ENCODE measurements at places on chromosomes 5 and 9.

DNA sequence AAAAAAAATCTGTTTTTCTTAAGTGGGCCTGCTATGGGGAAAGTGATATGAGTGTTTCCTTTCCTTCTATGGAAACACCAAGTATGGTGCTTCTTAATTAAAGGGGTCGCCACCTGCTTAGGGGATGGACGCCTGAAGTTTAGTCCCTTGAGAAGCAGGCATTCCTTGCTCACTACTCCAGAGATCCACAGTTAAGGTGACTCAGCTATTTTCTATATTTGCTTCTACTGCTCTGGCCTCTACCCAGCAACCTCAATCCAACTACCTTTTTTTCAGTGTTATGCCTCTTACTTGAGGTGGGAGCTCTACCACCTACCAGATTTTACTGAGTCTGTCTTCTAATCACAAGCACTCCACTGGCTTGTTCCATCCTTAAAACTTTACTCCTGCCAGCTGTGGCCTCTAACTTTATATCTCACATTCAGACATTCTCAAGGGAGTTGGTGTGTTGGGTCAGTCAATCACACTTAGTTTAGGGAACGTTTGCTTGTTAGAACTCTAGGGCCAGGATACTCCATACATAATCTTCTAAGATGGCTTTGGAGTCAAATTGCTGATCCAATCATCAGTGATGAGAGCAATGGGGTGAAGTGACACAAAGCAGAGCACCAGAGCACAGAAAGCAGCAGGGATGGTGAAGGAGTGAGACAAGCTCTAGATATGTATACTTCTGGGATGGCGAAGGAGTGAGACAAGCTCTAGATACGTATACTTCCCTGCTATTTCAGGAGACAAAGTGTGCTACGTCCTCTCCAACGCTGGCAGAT lies 708.1 kb downstream of the EFNA5 start:
- no peak for DNase-seq

- DNase-seq, result no peak
Measured at GRCh38 chr5:144024545-144024944, 145.9 kb downstream of the YIPF5 start.

DNA sequence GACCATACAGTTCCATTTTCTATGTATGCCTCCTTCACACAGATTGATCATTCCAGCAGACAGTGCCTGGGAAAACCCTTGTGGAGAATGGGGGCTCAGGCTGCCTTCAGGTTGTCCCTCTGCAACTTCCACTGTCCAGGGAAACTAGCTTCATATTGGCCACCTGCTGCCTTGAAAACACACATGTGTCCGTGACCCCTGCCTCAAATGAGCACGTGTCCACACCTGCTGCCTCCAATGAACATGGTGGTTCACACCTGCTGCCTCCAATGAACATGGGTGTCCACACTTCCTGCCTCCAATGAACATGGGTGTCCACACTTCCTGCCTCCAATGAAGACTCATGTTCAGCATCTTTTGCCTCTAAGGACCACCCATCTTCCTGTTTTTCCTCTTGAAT lies 185.4 kb upstream of the ADCY2 start:
- no peak for DNase-seq

- DNase-seq, result no peak
Measured at GRCh38 chr9:12681620-12682019, 11.6 kb upstream of the TYRP1 start.

- DNase-seq, result no peak
Measured at GRCh38 chr9:135166565-135166964, 79.1 kb downstream of the OLFM1 start.

DNA sequence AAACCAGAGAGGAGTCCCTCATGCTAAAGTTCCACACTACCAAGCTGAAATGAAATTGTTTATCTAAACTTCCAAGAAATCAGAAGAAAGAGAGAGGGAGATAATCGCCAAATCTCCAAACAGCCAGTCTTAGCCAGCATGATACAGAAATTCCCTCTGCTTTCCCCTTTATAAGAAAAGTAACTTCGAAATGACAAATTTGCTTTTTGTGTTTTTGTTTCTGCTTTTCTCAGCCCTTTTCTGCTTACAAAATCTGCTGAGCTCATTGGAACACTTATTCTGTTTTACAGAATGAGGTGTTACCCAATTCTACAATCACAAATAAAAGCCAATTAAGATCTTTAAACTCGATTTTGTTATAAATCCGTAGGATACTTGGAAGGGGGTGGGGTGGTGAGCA lies 72.9 kb downstream of the SFXN1 start:
- no peak for DNase-seq

GRCh38 chr9:102950346-102950745 lies 44.8 kb upstream of the CYLC2 start:
- DNase-seq, result no peak

DNA sequence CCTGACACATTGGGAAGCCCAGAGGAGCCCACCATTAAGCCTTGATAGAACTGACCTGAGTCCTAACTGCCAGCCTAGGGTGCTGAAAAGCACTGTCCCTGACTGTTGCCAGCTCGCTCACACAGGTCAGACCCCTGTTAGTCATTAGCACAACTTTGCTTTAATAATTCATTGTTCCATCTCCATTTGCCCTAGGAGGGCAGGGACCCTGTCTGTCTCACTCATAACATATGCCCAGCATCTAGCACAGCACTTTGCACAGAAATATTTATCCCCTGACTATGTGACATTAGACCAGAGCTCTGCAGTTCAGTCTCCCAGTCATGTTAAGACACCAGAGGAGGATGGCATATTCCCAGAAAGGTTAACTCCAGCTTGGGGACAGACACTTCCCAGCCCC lies 61.8 kb upstream of the STXBP1 start:
- DNase-seq, result no peak

DNA sequence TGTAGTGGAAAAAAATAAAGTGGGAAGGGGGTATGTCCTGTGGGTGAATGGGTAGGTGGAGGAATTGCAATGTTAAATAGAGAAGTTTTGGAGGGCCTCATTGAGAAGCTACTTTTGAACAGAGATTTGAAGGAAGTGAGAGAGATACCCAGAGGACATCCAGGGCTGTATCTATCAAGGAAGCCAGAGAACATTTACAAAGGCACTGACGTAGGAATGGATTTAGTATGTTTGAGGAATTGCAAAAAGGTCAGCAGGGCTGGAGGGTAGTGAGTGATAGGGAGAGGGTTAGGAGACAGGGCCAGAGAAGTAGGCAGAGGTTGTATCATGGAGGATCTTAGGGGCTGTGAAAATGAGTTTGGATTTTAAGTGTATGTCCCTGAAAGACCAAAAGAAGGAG lies 13.9 kb downstream of the PTTG1 start:
- no peak for DNase-seq

GRCh38 chr5:5649641-5650040 lies 227.2 kb downstream of the ICE1 start:
- DNase-seq, result no peak

- no peak for DNase-seq
Measured at GRCh38 chr9:127201071-127201541, 63.5 kb upstream of the GARNL3 start.

- DNase-seq, result no peak
Measured at GRCh38 chr5:25393256-25393655, 748.5 kb upstream of the CDH10 start.

- DNase-seq, result no peak
Measured at GRCh38 chr5:147578228-147579024, 68.6 kb upstream of the DPYSL3 start.

DNA sequence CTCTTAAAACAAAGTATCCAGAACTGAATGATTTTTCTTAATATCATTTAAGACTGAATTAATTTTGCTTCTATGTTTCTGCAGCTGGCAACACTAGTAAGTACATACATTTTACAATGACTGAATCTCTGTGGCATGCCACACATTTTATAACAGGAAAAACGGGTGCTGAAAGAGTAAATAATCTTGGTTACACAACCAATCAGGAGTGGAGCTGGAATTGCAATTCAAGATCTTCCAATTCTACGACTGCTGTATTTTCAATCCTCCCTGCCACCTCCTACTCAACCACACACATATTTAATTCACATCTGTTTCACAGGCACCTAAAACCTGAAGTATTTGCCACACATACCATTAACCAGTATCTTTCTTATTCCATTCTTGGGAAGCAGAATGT lies 52.7 kb upstream of the NR5A1 start:
- no peak for DNase-seq

GRCh38 chr9:136361047-136361753 lies 2.3 kb downstream of the DNLZ start:
- DNase-seq, result no peak

DNA sequence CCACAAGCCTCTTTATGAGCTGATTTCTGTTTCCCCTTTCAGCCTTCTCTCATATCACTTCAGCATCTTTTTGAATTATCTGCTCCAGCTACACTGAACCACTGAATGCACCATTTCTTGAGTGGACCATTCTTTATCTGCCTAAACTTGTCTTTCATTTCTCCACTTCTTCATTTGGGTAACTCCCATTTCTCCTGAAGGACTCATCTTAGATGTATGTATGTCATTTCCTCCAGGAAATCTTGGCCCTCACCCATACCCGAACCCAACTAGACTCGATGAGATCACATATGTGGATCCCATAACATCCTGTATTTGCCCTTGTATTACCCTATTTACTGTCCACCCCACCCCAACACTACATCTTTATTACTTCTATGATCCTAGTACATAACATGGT lies 249.8 kb downstream of the KIF4B start:
- DNase-seq, result no peak

DNA sequence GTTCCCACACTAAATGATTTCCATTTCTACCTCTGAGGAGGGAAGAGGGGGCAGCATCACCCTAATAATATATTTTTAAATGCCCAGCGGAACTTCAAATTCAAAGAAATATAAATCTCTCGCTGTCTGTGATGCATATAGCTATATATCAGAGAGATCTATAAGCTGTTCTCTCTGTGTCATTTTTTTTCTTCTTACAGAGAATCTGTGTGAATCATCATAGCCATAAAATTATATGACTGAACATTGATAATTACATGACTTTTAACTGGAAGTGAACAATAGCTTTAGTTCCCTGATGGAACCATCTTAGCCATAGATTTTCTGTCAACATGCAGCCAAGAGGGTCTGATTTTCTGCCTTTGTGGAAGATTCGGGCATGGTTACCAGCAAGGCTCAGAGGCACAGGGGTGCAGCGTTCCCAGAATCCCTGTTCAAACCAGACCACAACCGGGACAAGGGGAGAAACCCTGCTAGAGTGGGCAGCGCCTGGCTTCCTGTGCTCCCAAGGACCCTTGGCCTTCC lies 93.7 kb upstream of the OSMR start:
- DNase-seq, result no peak

GRCh38 chr5:160044967-160045366 lies 36.0 kb downstream of the TTC1 start:
- no peak for DNase-seq

DNA sequence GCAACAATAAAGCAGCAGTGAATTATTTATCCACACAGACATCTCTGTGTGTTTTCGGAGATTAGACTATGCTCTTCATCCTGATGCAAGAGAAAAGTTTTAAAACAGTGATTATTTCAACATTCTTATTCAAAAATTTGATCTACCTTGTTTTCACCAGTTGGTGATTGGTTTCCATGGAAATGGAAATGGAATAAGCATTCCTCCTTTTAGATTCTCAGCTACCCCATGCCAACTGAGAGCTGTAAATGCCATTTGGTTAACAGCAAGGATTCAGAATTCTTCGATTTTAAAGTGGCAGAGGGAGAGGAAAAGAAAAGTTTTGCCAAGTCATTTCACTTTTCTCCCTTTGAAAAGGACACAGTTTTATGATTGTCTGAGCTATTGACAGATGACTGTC lies 154.7 kb downstream of the PCSK5 start:
- no peak for DNase-seq

- DNase-seq, result no peak
Measured at GRCh38 chr5:141876628-141877355, 1.4 kb downstream of the PCDH1 start.

GRCh38 chr9:112168197-112168596 lies 6.9 kb downstream of the SUSD1 start:
- no peak for DNase-seq

DNA sequence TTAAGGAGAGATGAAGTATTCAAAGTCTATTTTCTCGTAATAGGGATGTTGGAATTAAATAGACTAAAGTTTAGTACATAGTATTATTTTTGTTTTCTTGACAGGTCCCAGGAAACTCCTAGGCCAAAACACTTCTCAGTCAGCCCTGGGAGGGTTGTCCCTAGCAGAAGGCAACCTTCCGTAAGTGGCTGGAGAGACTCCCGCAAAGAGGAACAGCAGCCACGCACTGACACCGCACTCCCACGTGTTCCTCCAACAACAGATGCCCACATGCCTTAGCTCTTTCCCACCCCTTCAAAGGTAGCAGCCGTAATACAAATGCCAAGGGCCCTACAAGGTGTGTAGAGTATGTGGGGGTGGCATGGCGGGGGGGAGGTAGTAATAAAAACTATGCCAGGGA lies 28.4 kb downstream of the PCDHGC5 start:
- no peak for DNase-seq

DNA sequence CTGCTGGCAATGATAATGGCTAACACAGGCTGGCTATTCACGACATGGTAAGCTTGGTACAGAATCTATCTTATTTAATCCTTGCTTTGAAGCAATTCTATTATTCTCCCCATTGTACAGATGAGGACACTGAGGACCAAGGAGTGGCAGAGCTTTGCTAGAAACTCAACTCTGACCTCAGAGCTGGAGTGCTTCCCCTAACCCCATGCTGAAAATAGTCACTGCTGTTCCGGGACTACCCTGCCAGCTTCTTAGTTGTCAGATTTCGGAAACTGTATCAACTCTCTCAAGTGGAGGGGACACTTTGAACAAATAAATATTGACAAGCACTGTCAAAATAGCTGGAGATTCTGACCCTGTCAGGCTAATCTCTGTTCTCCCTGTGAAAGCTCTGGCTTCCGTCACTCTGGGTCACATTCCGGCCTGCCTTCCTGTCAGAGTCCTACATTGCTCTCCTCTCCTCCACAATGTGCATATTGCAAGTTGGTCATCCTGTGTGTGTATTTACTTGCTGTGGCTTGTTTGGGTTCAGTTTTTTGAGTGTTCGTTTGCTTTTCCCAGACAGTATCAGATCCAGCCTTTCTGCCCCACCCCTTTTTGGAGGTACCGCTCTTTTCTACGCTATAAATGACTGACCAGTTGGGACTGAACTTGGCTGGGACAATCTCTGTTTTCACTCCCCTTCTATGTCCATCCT lies 134.3 kb upstream of the MAP1B start:
- DNase-seq, result no peak

DNA sequence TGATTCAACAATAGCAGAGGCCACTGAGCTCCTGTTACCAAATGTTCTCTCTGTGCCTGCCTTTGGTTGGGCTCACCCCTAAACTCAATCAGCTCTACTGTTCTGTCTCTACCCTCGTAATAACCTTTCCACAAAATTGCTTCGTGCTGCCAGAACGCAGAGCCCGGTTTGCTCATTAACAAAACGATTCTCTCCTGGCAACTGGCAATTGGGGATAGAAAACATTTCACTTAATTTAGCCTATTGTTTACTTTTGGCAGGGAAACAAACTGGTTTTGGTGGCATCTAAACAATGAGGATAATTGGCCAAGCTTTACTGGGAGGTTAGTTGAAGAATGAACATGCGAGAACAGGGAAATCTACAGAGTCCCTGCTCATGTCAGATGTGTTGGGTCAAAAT lies 56.6 kb downstream of the SLC28A3 start:
- DNase-seq, result no peak

GRCh38 chr5:17061973-17062470 lies 125.9 kb upstream of the MYO10 start:
- no peak for DNase-seq

GRCh38 chr5:53120165-53120564 lies 10.6 kb upstream of the MOCS2 start:
- DNase-seq, result no peak
